ENCODE measurements at places on chromosomes 2 and 18.

- DNase-seq, result no peak
Observed at GRCh38 chr18:54323970-54324369, 33.7 kb downstream of the STARD6 start.

GRCh38 chr18:67670024-67670543, 153.6 kb upstream of the DSEL start:
- no peak for DNase-seq

- no peak for DNase-seq
Observed at GRCh38 chr2:30949435-30949834, 142.2 kb upstream of the CAPN13 start.

GRCh38 chr2:211417544-211417943, 861.1 kb downstream of the CPS1 start:
- DNase-seq, result no peak

- no peak for DNase-seq
Observed at GRCh38 chr2:205511221-205511620, 171.1 kb upstream of the NRP2 start.

- DNase-seq, result no peak
Observed at GRCh38 chr18:31553800-31554199, 37.9 kb upstream of the TTR start.

DNA sequence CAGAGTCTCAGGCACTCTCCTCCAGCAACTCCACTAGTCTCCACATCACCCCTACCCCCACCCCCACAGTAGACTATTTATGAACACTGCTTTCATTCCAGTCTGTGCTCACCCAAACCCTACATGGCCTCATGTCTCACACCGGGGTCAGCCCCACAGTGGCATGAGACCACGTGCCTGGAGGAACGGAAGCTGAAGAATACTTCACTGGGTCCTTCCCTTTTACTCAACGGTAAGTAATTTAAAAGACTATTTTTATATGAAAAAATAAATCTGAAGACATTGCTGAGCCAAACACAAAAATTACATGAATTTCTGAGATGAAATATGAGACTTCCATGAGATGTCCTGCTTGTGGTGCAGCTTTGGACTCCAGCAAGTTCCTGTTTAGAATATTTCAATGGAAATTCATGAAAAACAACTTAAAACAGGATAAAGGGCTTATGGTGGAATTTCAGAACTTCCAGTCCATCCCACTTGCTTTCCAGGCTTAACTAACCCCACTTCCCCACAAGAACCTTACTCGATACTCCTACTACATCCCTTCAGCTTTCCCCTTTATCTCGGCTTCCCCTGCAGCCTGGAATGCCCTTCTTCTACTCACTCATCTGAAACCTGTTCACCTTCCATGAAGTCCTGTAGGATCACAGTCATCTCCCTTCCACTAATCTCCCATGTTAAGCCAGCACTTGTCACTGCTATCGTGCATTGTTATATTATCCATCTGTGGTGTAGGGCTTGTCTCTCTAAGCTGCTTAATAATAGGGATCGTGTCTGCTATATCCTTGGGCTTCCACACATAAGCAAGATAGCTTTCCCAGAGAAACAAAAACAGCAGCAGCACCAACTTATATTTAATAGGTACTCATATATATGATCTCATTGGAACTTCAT, 47.9 kb downstream of the SLC14A1 start:
- DNase-seq, result no peak

DNA sequence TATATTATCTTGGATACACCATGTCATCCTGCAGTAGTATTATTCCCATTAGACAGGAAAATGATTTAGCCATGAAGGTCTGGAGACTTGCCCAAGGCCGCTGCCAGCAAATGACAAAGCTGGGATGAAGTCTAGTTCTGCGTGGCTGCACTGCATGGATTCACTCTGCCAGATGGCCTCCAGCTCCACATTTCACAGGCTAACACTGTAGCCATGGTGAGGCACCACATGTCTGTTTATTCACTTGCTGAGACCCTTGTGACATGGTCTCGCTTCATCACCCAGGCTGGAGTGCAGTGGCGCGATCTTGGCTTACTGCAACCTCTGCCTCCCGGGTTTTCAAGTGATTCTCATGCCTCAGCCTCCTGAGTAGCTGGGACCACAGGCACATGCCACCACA, 31.5 kb upstream of the SCG2 start:
- DNase-seq, result no peak

GRCh38 chr18:43279015-43279744, 1.9 kb upstream of the SYT4 start:
- DNase-seq, result no peak

DNA sequence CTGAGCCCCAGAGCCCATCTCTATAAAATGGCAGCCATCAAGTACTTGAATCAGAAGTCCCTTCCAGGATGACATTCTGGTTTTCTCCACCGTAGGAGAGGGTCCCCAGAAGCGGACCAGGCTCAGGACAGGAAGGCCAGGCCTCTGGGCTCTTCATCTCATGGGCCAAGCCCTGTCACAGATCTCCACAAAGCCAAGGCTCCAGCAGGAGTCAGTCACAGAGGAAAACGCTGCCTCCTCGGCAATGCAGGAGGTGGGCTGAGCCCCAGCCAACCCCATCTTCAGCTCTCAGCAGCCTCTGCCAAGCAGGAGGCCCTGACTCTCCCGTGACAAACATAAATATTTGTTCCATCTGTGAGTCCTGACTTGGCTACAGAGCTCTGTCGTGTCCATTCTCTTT, 39.4 kb upstream of the GPAT2 start:
- no peak for DNase-seq

Measured in A172 (cell line).